ENCODE measurements at places on chromosomes 11 and 22.

- no peak for DNase-seq
Measured at GRCh38 chr11:68936676-68937620, 33.3 kb downstream of the IGHMBP2 start.

DNA sequence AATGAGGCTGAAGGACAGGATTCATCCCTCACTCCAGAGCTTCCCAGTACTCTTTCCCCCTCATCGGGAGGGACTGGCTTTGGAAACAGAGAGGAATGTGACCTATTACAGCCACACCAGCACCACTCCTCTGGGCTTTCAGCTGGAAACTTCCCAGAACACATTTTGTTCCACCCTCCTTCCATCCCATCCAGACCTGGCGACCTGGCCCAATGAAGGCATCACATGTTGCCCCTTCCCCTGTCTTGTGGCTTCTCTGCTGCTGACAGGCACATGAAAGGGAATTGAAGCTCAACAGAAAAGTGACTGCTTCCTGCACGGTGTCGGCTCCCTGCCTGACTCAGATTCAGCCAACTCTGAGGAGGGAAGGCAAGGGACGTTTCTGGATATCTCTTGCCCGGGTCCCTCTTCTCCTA lies 19.1 kb downstream of the IRAG1 start:
- no peak for DNase-seq

GRCh38 chr11:35583126-35583525 lies 35.1 kb upstream of the FJX1 start:
- no peak for DNase-seq

- DNase-seq, result peak; percentile 61
Measured at GRCh38 chr11:8262552-8263108, 1.0 kb downstream of the LMO1 start.

DNA sequence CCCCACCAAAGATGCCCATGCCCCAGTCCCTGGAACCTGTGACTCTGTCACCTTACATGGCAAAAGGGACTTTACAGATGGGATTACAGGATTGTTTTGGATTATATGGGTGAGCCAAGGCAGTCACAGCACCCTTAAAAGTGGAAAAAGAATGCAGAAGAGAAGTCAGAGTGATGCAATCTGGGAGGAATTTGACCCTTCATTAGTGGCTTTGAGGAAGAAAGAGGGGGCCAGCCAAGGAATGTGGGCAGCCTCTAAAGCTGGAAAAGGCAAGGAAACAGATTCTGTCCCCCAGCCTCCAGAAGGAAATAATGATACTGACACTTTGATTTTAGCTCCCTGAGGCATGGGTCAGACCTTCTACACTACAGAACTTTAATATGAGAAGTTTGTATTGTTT lies 257.3 kb upstream of the ISX start:
- DNase-seq, result no peak

DNA sequence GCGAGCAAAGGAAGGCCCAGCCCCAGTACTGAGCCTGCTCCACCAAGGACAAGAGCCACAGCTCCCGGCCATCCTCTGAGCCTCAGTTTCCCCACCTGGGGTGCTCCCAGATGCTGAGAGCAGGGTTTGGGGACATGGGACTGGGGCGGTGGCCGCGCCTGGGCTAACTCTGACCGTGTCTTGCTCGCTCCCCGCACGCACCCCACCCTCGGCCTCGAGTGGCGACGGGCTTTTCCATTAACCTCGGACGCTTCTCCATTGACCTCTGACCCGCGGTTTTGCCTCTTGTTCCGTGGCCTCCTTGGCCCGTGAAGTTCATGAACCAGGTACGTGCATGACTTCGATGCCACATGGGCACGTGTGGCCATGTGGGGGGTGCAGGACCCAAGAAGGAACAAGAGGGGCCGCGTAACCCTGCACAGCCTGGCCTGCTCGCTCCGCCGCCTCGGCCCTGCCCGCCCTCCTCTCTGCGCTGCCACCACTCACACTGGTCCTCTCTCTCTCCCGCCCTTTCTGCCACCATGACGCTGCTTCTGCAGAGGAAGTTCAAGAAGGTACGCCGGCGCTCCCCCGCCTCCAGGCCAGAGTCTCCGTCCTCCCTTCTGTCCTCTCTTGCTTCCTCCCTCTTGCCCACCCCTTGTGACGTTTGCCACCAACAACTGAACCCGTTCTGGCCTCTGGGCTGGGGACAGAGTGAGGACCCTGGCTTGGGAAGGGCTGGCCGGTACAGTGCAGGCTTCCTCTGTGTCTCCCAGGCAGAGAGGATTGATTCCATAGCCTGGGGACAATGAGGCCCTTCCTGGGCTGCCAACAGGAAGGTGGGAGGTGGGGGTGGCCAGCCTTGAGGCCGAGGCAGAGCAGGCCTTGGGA lies 6.9 kb downstream of the TNNT3 start:
- DNase-seq, result no peak

DNA sequence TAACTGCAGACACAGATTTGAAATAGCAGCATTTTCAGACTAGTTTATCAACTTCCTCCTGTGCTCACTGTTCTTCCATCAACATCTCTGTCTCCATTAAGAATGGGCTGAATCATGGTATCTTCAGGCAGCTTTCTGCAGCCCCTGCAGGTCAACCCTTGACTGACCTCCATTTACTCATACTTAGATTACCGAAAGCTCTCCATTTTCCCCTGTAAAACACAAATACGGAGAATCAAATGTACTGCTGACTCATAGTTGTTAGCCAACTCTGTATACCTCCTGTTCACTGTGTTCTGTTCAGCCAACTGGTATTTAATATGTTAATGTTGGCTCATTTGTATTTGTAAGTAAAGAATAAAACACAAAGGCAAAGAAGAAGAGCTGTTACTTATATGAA lies 364.0 kb downstream of the CASP12 start:
- peak; percentile 60 for DNase-seq

DNA sequence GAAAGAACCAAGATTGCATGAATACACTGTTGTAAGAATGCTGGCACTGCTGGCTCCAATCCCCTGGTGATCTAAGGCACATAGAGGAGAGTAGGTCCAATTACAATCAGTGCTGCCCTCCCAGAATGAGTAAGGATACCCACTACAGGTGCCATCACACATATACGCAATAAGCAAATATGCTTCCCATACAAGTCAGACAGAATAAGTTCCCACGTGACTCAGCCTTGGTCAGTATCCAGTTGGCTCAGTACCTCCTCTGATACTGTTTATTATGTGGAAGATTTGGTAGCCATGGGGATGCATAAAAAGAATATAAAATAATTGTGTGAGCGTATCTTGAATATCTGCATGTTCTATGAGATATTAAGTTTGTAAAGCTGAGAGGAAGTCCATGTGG lies 8.9 kb upstream of the OR2D3 start:
- DNase-seq, result peak; percentile 60

Data from epithelial cell of esophagus (primary cell).